Lower leg skin (tissue), 4 donors: ENCODE measurements at places on chromosomes 6 and 20. TPM values are rescaled to one million over a fixed set of nuclear protein-coding genes. Genes with fewer than 3 reads are reported as not detected.

UFL1 gene
- 23.9 TPM for total RNA-seq

MPIG6B gene
- total RNA-seq = 9.4 TPM

ZBTB46 gene
- 1.2 TPM for total RNA-seq

PDYN gene
- total RNA-seq = not detected

COL11A2 gene
- 0.29 TPM for total RNA-seq

MAP7 gene
- total RNA-seq = 39.3 TPM

KCNQ5 gene
- 0.56 TPM for total RNA-seq

RAET1L gene
- 2.8 TPM for total RNA-seq

ZSCAN23 gene
- 1.2 TPM for total RNA-seq

TMEM217 gene
- 0.46 TPM for total RNA-seq

ETV7 gene
- total RNA-seq = 14.6 TPM

TTLL9 gene
- total RNA-seq = not detected

GMEB2 gene
- 11.9 TPM for total RNA-seq

SEMG2 gene
- not detected for total RNA-seq

CITED2 gene
- 236 TPM for total RNA-seq

LHFPL5 gene
- total RNA-seq = not detected

ADGRG6 gene
- total RNA-seq = 47.1 TPM

MATN4 gene
- 0.61 TPM for total RNA-seq
